Bronchial smooth muscle cell (primary cell): ENCODE measurements at places on chromosomes 7 and 10. TPM values are rescaled to one million over a fixed set of nuclear protein-coding genes. Genes with fewer than 3 reads are reported as not detected.

OSBPL3 gene
- total RNA-seq = 9.2 and 18.6 TPM in 2 replicates

ZNF212 gene
- 3.3 and 4.6 TPM in 2 replicates for total RNA-seq

CCDC172 gene
- not detected in 2 replicates for total RNA-seq

C7orf57 gene
- total RNA-seq = not detected in 2 replicates

CPVL gene
- 0.16 and 0.69 TPM in 2 replicates for total RNA-seq

TAF5 gene
- 2.4 and 2.6 TPM in 2 replicates for total RNA-seq

GPC2 gene
- total RNA-seq = 0.95 and 1.5 TPM in 2 replicates

EN2 gene
- under 0.01 TPM in 1 of 2 replicates, not detected in the other for total RNA-seq

UCMA gene
- total RNA-seq = not detected in 2 replicates

TWIST1 gene
- 104 and 127 TPM in 2 replicates for total RNA-seq

ABCB4 gene
- total RNA-seq = 5.7 and 6.8 TPM in 2 replicates

TUBB8 gene
- not detected in 2 replicates for total RNA-seq

CFAP69 gene
- 5.0 and 7.7 TPM in 2 replicates for total RNA-seq

PDE6C gene
- total RNA-seq = not detected in 2 replicates

SFTPA1 gene
- not detected in 2 replicates for total RNA-seq

HYAL4 gene
- total RNA-seq = not detected in 2 replicates

FEZF1 gene
- total RNA-seq = not detected in 2 replicates

GNA12 gene
- total RNA-seq = 16.5 and 37.0 TPM in 2 replicates

DLX5 gene
- total RNA-seq = not detected in 2 replicates

DYNC1I1 gene
- total RNA-seq = 0.17 and 0.47 TPM in 2 replicates

CALML3 gene
- not detected in 2 replicates for total RNA-seq

PPP1R3C gene
- total RNA-seq = 125 and 167 TPM in 2 replicates

CADPS2 gene
- 11.8 and 16.6 TPM in 2 replicates for total RNA-seq

HHEX gene
- total RNA-seq = 2.8 and 7.9 TPM in 2 replicates

GIMAP4 gene
- 0.09 TPM in 1 of 2 replicates, not detected in the other for total RNA-seq

GPR26 gene
- not detected in 2 replicates for total RNA-seq

LEP gene
- not detected in 2 replicates for total RNA-seq

RBM33 gene
- total RNA-seq = 32.2 and 43.1 TPM in 2 replicates

NME8 gene
- total RNA-seq = not detected in 2 replicates

ZNF467 gene
- 0.77 and 0.95 TPM in 2 replicates for total RNA-seq

PAXIP1 gene
- total RNA-seq = 4.3 and 6.4 TPM in 2 replicates
